ENCODE measurements at places on chromosomes 12 and 14. TPM values are rescaled to one million over a fixed set of nuclear protein-coding genes. Genes with fewer than 3 reads are reported as not detected.

MAP1LC3B2 gene
- 0.70 TPM for total RNA-seq

PTCSC3 gene
- total RNA-seq = not detected

FGD4 gene
- total RNA-seq = 14.4 TPM

PLA2G1B gene
- not detected for total RNA-seq

SLCO1C1 gene
- total RNA-seq = not detected

All from hair follicular keratinocyte (primary cell).